Chondrocyte (in vitro differentiated cells): ENCODE measurements at places on chromosomes 2 and 18. TPM values are rescaled to one million over a fixed set of nuclear protein-coding genes. Genes with fewer than 3 reads are reported as not detected.

GRCh38 chr2:158718851-158719250 is 76.3 kb upstream of the DAPL1 start:
- DNase-seq, result no peak

DNA sequence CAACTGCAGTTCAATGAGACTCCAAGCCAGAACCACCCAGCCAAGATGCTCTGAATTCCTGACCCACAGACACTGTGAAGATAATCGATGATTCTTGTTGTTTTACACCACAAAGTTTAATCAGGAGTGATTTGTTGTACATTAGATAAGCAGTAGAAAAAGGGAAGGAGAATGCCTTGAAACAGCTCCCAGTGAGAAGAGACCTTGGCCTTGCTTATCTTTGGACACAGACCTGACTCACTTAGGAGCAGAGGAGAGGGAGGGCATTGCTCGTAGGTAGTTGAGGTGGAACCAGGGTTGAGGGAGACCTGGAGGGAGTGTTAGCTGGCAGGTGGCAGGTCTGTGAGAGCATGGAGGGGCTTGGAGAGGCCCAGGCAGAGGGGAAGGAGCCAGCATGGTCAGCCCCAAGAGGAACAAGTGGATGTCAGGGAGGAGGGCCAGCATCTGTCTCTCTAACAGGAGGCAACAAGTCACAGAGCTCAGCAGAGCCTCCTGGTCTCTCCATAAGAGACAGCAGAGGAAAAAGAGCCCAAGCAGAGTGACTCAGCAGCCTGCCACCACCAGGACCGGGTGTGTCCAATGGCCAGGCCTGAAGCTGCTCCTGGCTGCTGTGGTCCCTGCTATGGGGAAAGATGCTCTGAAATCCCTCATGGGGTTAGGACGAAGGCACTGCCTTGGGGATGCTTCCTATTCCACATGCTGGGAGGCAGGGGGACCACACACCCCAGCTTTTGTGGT is 161.6 kb upstream of the CAPN13 start:
- DNase-seq, result no peak

- no peak for DNase-seq
Measured at GRCh38 chr18:41687138-41687537, 267.9 kb upstream of the PIK3C3 start.

DNA sequence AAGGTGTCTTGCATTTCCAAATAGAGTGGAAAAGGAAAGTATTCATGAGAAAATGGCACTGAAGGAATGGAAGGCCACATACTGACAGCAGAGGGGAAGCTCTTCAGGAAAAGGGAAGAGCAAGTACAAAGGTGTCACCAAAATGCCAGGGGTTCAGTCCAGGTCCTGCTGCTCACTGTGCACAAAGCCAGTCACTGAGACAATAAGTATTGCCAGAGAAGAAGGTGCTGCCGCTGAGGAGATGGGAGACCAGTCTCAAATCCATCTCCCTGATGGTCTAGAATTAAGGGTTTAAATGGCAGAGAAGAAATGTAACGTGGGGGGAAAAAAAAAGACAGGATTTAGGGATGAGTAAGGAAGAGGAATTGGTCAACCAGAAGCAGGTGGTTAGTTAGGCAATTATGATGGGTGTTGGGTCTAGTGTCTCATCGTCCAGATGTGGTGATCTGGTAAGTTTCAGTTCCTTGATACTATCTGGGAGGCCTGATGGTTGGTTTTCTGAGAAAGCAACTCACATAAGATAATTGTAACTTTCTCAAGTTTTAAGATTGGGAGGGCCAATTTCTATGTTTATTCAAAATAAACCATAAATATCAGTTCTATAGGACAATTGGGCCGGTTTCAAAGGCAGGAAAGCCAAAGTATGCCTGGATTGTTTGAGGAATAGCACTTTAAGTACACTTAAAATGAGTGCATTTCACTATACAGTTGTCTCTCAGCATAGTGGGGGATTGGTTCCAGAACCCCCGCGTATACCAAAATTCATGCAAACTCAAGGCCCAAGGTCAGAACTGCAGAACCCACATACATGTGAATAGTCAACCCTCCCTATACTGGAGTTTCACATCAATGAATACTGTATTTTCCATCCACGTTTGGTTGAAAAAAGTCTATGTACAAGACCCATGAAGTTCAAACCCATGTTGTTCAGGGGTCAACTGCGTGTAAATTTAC is 109.1 kb upstream of the DNAJC10 start:
- no peak for DNase-seq

DNA sequence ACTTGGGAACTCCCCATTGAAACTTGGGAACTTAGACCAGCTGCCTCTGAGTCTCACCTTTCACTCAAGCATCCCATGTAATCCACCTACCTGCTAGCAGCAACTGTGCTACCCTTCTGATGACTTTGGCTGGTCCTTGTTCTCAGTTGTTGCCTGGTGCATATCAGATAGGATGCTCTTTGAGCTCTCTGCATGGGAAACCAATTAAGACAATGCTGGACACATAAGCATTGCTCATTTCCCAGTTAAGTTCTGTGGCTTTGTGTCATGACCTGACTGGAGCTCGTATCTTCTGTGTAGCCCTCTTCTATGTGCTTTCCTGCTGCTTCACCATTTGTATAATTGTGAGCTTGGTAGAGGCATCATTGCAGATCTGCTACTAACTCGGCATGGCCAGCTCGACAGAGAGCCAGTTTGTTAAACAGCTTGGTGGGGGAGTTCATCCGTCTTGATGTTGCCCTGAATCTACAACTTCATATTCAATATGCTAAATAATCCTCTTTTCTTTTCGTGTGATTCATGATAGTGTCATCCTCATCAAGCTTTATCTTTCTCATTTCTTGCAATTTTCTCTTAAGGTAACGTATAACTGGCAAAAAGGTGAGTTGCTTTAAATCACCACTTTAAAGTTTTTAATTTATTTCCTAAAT is 447.5 kb upstream of the SLC14A2 start:
- no peak for DNase-seq

GRCh38 chr2:8693157-8693821 is 11.4 kb downstream of the ID2 start:
- DNase-seq, result no peak

The CD207 gene
- not detected in 3 replicates for total RNA-seq
